CD4-positive, alpha-beta T cell treated with Interleukin-10 for 1 hour (primary cell): ENCODE measurements at places on chromosomes 2 and 18.

DNA sequence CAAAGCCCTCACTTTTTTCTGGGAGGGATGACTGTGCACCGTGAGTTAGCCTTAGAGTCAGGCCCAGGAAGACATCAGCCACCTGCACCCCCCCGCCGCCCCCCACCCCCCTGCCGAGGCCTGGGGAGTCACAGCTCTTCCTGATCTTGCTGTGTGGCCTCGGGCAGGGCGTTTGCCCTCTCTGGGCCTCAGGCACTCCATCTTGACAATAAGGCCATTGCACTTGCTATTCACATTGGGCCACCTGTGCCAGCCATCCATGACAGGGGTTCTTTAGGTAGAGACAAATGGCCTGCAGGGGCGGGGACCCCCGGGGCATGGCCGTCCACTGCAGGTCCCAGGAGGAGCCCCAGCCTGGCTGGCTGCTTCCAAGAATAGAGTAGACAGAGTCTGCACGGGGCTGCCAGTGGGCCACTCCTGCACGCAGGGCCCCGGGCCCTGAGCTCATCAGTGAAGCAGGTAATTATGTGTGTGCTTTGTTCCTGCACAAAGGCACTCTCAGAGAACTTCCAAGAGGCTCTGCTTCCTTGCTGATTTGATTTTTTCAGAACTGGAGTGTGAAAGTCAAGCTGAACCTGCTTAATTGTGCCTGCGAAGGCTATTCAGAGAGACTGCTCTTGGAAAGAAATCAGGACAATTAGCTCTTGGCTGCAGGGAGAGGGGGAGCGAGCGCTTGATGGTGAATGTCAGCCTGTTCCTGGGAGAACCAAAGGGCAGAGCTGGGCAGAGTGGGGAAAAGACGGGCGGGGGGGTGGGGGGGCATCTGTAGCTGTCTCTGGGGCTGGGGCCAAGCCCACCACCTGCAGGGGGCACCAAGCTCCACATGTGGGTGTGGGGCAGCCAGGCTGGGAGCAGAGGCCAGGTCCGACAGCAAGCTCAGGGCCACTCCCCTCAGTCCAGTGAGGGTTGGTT, 40.3 kb downstream of the RRM2 start:
- DNase-seq = peak; percentile 10

DNA sequence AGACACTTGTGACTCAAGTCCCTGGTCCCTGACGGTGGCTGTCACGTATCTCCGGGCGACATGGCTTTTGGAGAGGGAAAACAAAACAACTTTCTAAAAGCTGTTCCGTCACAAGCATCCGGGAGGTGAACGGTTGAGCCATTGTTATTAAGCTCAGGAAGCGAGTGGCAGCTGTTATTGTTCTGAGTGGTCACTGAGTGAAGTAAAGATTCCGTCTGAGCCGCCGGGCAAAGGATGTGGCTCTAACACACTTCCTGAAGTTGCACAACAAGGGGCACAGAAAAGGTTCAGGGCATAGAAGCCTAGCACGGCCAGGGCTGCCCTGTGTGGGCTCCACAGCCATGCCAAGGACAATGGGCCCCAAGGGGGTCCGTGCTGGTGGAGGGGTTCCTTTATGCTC, 24.3 kb downstream of the INPP5D start:
- peak; percentile 60 for DNase-seq

GRCh38 chr2:66431274-66431642, 3.7 kb upstream of the MEIS1 start:
- no peak for DNase-seq

DNA sequence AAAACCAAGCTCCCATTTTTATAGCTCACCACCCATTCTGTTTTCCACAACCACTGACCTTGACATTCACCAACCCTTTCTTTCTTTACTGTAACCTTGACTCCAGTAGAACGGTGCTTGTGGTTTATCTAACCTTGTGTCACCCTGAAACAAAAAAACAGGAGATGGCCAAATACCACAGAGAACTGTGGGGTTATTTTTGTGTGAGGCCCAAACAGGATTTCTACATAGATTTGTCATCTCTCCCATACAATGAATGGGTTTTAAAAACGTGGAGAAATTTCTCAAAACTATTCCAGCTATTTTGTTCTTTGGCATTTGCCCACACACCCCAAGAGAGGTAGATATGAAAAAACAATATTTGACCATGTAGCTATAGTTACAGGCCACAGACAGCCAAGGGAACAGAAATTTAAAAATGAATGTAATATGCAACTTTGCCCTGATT, 231.3 kb upstream of the TANK start:
- no peak for DNase-seq

DNA sequence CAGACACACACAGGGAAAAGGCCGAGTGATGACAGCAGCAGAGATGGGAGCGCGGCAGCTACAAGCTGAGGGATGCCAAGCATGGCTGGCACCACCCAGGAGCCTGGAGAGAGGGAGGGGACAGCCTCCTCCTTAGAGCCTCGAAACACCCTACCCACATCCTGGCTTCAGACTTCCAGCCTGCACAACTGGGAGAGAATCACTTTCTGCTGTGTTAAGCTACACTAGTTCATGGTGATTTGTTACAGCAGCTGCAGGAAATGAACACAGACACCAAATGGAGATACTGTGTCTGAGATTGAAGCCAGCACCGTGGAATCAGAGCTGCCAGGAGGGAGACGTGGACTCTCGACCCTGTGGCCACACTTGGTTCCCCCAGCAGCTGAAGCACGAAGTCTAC, 27.5 kb upstream of the FOSL2 start:
- no peak for DNase-seq

DNA sequence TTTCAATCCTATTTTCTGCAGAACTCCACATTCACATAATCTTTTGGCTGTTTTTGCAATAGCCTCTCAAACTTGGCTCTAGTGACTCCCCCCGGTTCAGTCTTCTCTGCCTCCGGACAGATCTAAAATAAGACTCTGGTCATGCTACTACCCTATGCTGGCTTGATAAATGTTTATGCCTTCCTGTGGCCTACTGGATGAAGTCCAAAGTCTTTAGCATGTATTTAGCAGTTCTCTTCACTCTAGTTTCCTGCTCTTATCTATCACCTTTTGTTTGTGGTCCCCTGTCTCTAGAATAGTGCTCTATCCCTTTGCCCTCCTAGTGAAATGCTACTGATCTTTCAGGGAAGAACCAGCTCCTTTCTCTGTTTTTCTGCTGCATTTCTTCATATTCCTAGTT, 14.4 kb downstream of the ADCYAP1 start:
- DNase-seq = no peak
